ENCODE measurements at places on chromosomes 4 and X.

DNA sequence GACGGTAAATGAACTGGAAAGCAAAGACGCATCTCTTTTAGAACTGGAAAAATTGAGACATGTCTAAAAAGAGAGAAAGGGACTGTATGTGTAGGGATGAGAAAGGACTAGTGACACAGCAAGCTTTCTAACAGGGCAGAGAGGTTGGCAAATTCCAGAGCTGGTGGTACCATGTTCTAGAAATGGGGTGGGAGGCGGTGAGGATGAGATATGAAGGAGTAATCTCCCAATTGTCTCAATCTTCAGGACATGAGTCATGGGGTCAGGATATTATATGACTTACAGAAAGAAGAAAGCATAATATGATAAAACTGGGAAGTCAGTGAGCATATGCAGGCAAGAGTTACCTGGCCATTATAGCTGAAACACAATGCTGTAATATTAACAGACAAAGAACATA is 14.2 kb downstream of the TAB3 start:
- DNase-seq, result no peak

GRCh38 chrX:68995780-68996551 is 167.1 kb downstream of the EFNB1 start:
- no peak for DNase-seq

- DNase-seq, result no peak
Observed at GRCh38 chr4:161160718-161161117, 1003.1 kb downstream of the FSTL5 start.

- DNase-seq, result no peak
Observed at GRCh38 chr4:12672303-12672702, 811.8 kb downstream of the RAB28 start.

DNA sequence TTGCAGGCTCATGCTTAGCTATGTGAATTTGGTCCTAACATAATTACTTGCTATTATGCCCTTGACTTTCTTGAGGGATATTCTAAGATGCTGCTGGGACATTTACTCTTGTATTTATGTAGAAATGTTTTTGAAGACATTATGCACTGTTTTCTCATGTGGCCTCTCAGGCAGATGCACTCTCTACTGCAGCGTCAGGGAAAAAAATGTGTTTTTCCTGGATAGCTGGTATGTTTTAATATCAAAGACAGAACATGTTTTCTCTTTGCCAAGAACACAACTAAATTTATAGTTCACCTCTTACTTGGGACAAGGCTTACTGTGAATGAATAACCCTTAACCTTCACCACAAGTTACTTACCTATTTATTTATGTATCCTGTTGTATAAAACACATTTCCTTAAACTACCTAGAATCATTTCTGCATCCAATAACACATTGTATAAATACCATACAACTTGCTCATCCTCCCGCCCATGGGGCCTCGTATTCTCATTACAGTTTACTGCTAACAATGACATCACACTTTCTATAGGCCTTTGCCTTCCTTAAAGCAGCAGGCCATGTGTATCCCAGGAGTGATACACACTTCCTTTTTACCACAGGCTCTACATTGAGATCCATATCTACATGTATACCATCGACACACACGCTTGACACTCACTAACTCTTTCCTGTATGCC is 178.7 kb downstream of the SLIT2 start:
- DNase-seq, result no peak

- DNase-seq, result no peak
Observed at GRCh38 chr4:161704040-161704439, 459.8 kb downstream of the FSTL5 start.

DNA sequence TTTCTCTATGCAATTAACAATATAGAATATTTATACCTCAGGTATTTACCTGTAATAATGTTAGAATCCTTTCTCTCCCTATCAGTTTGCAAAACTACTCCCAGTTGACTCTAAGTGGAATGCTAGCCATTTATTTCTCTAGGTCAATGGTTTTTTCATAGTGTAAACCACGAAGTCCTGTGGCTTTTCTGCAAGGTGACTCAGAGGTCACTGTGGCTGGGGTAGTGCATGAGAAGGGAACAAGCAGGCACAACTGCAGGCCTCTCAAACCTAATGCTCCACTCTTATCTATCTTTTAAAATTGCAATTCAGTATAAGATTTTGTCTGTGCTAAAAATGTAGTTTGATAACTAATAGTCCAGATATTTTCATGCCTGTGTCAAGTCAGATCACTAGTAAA is 159.4 kb downstream of the ANTXR2 start:
- no peak for DNase-seq

- no peak for DNase-seq
Observed at GRCh38 chr4:8314691-8315255, 45.2 kb downstream of the HTRA3 start.

GRCh38 chr4:173182403-173182802 is 13.8 kb downstream of the GALNT7 start:
- DNase-seq, result no peak

DNA sequence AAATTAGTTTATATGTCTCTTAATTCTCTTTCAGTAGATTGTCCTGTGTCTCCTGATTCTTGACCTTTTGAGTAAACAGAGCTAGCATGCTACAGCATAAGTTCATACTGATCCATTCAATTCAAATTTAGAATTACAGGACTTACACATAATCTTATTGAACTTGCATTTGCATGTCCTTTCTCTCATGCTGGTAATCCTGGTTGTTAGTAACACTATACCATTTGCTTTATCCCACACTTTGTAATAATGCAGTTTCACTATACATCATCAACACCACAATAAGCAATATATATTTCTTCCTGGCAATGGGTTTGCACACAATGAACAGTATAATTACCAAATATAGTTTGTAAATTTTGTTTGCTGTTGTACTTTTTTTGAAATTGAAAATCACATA is 937.2 kb upstream of the GRID2 start:
- DNase-seq, result no peak

DNA sequence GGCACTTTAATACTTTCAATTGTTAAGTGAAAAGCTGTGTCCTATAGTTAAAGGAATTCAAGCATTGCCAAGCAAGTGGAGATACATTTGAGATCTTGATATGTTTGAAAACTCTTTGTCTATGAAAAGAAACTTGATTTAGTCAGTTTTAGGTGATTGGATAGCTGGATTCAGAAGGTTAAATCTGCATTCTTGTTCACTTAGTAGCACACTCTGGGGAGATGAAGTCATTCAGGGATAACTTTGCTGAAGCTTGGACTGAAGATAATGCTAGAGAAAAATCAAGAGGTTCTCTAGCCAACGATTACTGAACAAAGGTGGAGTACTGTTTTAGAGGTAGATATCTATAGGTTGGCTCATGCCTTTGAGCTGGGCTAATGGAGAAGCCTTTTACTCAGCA is 90.6 kb downstream of the DCAF8L2 start:
- no peak for DNase-seq

GRCh38 chrX:134743091-134743490 is 84.8 kb upstream of the PLAC1 start:
- DNase-seq, result no peak

DNA sequence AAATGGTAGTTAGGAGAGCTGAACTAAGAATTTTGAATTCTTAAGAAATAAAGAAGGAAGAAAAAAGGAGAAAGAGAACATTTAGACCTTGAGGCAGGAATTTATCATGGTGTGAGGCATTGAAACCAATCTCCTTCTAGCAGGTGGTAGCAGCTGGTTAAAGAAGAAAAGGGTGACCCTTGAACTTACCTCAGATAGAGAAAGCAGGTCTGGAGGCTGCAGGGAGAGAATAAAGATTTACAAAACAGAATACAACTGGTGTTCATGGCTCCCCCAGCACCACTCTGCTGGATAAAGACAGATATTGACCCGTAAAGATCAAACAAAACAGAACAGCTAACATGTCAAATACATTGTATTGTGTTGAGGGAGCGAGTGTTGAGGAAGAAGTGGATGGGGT is 56.0 kb downstream of the NCAPG start:
- no peak for DNase-seq

DNA sequence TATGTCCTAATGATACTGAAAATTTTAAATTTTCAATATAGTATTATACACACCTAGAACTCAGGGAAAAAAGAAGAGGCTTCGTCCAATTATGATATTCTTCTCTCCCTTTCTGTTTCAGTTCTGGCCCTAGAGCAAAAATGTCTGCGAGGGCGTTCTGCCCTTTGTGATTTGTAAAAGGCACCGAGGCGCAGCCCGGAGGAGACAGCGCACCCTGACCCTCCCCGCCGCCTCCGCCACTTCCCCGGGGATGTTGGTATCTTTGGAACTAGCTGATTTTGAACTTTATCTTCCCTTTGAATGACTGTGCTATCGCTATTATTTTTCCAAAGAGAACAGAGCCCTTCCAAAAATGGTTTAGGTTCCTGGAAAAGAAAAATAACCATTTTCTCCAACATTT is 173.2 kb upstream of the FAM9B start:
- no peak for DNase-seq

DNA sequence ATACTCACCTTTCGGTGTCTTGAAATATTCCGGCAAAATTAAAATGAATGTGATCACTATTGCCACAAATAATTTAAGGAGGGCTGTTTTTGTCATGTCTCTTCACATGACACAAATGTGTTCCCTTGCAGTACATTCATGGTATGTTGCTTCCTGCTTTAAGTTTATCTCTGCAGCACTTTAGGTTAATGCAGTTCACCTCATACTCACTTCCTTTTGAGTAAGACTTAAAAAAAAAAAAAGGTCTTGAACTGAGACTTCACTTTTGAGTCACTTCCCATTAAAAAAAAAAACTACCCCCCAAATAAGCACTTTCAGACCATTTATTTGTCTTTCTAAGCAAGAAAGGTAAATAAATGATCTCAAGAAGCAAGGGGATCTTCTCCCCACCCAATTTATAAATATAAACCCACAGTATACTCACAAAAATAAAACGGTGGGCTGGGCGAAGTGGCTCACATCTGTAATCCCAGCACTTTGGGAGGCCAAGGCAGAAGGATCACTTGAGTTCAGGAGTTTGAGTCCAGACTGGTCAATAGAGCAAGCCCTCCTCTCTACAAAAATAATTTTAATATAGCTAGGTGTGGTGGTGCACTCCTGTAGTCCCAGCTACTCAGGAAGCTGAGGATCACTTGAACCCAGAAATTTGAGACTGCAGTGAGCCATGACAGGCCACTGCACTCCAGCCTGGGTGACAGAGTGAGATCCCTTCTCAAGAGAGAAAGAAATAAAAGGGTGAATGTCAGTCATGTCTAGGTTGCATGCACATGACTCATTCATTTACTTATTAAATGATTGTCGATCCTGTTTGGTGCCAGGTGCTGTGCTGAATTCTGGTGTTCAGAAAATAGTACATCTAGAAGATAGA is at the start of gene TMEM156:
Gene TMEM156, minus strand, starts transcription at position 192 of the 868 bp plus-strand sequence. Its CDS starts 96 bp downstream, at position 96.
- DNase-seq, result no peak

DNA sequence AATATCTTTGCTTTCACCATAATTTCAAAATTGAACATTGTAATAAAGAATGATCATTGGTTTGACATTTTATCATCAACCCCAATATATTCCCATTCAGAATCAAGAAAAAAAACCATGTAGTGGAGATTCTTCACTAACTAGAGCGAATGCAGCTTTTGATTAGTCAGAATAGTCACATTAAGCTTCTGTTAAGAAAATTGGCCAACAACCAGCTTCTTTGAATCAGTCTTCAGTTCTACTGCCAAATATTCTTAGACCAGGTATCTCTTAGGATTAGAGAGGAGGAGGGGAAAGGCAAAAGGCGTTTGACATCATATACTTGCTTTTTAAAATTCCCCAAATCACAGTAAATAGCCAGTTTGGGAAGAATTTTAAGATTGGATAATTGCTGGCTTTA is 22.2 kb upstream of the TBC1D8B start:
- no peak for DNase-seq

- no peak for DNase-seq
Observed at GRCh38 chr4:70940134-70940533, 38.0 kb downstream of the MOB1B start.

DNA sequence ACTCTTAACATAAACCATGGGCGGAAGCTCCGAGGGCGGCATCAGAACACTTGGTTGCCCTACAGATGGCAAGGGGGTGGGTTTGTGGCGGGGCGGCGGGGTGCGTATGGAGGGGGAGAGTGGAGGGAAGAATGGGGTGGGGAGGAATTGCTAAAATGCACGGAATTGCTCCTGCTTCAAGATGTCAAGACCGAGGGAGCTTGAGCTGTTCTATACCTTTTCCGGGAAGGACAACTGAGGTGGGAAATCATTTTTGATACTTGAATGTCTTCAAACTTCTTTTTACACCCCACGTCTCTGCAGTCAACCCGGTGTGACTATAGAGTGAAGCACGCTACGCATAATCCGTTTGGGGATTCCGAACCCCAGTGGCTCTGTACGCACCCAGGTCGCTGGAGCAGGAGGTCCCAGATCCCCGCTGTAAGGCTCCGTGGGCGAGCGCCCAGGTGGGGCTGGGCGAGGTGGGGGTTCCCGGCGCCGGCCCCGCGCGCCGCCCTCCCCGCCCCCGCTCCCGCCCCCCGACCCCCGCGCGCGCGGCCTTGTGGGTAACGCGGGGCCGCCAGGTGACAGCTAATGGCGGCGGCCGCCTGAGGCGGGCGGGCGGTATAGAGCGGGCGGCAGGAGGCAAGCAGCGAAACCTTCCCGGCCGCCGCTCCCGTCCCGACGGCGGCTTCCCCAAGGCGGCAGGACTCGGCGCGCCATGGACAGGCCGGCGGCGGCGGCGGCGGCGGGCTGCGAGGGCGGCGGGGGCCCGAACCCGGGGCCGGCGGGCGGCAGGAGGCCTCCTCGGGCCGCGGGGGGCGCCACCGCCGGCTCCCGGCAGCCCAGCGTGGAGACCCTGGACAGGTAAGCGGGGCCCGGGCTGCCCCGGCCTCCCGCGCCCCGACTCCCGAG is at the start of gene MTMR1:
Gene MTMR1, plus strand, starts transcription at position 566 of the 894 bp plus-strand sequence. Its CDS starts 135 bp downstream, at position 701.
- no peak for DNase-seq

- no peak for DNase-seq
Observed at GRCh38 chr4:16467061-16467460, 240.8 kb upstream of the TAPT1 start.

DNA sequence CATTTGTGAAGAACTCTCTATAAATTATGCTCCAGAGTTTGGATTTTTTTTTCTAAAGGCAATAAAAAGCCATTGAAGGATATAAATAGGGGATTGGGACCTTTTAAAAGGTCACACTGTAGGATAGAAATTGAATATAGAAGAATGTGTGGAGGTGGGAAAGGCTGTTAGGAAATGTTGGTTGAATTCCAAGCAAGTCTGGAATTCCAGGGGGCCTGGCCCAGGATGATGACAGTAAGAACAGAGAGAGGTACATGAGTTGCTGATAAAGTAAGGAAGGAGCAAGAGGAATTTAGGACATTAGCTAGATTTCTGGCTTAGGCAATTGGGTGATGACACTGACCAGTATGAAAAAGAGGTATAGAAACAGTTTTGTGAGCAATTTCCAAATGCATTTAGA is 95.4 kb upstream of the USP38 start:
- DNase-seq, result no peak

DNA sequence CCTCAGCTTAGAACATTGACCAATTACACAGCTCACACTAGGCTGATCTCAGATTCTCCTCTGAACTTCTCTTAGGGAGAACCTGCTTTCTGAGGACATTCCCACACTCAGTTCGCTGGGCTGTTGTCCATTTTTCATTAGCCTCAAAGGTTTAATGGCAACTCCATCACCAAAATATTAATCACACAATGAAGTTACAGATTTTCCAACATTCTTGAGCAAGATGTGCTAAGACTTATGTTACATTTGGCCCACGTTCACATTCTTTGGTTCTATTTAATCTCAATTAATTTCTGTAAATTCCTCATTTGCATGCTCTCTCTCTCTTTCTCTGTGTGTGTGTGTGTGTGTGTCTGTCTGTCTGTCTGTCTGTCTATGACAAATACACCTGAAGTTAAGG is 82.3 kb upstream of the EDNRA start:
- no peak for DNase-seq
